Colonic mucosa (tissue), 4 donors: ENCODE measurements at places on chromosomes 3 and 15. TPM values are rescaled to one million over a fixed set of nuclear protein-coding genes. Genes with fewer than 3 reads are reported as not detected.
A peak's percentile ranks its signal among the peaks of the same experiment; 100 is the strongest.

The RTF1 gene
- 28.7 TPM for total RNA-seq

DNA sequence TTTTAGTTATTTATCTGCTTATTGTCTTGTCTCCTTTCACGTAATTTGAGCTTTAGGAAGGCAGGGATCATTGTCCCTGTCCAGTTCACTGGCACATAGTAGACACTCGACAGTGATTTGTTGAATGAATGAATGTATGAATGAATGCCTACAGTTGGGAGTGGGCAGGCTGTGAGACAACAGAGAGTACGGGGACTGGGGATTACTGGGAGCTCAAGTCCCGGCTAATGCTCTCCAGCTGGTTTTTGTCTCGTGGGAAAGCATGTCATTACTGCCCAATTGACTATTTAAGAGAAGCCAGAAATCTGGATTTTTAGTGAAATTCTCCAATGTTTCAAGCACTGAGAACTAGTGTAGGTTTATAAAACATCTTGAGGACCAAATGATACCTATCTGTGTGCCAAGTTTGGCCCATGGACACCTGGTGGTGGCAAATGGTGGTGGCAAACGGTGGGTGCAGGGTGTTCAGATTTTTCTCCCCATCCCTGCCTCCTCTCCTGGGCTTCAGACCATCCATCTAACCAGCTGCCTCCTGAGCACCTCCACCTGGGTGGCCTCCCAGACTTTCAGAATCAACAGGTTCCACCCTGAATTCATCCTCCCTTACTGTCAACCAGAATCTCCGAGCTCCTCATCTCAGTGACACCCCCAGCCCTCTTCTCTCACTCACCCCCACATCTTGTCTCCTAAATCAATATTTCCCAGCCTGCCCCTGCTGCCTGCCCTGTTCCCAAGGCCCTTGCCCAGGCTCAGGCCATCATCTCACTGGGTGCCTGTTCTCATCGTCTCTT lies 36.2 kb upstream of the TRH start:
- no peak overlapping the region for H3K4me3 ChIP-seq
- no peak overlapping the region for H3K27ac ChIP-seq
- no peaks in the 10 kb centered on the region for H3K36me3 ChIP-seq
- H3K4me1 ChIP-seq = no peaks in the 10 kb centered on the region
- no peak for DNase-seq

DNA sequence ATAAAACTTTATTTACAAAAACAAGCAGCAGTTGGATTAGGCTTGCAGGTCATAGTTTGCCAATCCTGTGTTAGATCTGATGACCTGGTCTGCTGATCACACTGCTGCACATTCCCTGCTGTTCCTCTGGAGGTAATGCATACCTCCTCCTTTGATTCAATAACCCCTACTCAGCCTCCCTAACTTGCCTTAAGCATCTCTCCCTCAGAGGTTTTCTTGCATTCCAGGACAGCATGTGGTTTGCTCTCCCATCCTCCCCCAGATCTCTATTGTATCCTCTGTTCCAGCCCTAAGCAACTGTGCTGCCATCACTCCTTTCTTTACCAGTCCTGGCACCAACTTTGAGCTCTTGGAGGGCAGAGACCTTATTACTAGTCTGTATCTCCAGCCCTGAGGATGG lies 63.4 kb downstream of the CACNA2D3 start:
- H3K4me3 ChIP-seq = no peak overlapping the region
- H3K27me3 ChIP-seq = no peaks in the 10 kb centered on the region
- DNase-seq = no peak
- no peak overlapping the region for H3K27ac ChIP-seq

DNA sequence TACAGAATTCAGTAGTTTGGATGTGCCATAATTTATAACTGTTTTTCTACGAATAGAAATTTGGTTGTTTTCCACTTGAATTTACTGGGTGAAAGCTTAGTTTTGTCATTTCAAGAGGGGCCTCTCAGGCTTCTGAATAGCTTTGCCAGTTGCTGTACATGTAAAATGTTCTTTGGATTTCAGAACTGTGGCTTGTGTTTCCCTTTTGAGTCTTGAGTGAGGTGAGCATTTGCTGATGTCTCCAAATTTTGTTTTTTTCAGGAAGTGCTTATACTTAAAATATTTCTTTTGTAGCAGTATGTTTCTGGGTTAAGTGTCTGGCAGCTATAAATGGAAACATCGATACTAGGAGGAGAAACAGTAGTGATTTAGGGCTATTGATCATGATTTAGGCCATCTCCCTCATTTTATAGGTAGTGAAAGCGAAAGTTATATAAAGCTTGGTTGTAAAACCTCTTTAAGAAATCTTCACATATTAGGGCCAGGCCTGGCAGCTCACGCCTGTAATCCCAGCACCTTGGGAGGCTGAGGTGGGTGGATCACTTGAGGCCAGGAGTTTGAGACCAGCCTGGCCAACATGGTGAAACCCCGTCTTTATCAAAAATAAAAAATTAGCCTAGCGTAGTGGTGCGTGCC lies 9.2 kb upstream of the TRAK1 start:
- peaks cover 16% of the 10 kb centered on the region for H3K4me1 ChIP-seq
- no peak for DNase-seq
- peak overlapping the region; percentile 63 for H3K27ac ChIP-seq
- H3K27me3 ChIP-seq = no peaks in the 10 kb centered on the region
- no peaks in the 10 kb centered on the region for H3K36me3 ChIP-seq

The GPR62 gene
- total RNA-seq = not detected

The UPK1B gene
- not detected for total RNA-seq

The CYP1A1 gene
- not detected for total RNA-seq

DNA sequence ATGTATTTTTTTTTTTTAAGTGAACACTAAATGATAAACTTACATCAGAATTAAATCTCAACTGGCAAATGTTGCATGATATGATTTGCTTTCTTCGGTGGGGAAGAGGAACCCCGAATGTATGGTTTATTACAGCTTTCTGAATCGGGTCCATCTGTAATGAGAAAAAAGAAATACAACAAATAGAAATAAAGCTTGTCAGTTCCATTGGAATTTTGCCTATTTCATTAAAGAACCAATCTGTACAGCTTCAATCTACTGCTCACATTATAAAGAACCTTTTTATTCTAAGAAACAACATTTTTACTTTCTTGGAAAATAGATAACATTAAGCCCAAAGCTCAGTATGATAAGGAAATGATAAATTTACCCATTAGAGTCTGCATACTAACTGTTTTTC lies 186.5 kb downstream of the ZNF385D start:
- H3K4me1 ChIP-seq = no peaks in the 10 kb centered on the region
- H3K36me3 ChIP-seq = no peaks in the 10 kb centered on the region
- H3K27ac ChIP-seq = no peak overlapping the region
- H3K4me3 ChIP-seq = no peak overlapping the region

The ETV5 gene
- 3.1 TPM for total RNA-seq

DNA sequence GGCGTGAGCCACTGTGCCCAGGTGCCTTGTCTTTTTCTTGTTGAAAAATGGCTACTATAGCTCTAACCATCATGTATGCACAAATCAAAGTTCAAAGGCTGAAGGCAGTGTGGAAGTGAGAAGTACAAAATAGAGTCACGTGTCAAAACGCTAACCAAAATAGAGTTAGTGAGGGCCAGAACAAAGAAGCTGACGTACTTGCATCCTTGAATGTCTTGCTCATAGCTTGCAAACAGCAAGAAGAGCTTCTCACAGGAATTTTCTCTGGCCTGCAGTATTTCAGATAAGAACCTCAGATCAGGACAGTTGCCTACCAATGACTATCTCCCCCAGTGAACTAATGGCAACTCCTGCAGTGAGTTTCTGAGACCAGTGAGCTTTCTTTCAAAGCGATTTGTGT lies 713.5 kb downstream of the GRM7 start:
- no peak for DNase-seq
- H3K4me1 ChIP-seq = no peaks in the 10 kb centered on the region
- H3K36me3 ChIP-seq = no peaks in the 10 kb centered on the region
- H3K27me3 ChIP-seq = no peaks in the 10 kb centered on the region
- H3K27ac ChIP-seq = no peak overlapping the region

The APPL1 gene
- total RNA-seq = 34.9 TPM

GRCh38 chr15:52054381-52054780 lies 35.4 kb downstream of the MAPK6 start:
- no peak overlapping the region for H3K27ac ChIP-seq
- H3K4me3 ChIP-seq = no peak overlapping the region
- H3K27me3 ChIP-seq = no peaks in the 10 kb centered on the region
- no peaks in the 10 kb centered on the region for H3K4me1 ChIP-seq
- no peak for DNase-seq

The PTH1R gene
- 0.69 TPM for total RNA-seq

The NSUN3 gene
- total RNA-seq = 17.2 TPM

The SHF gene
- total RNA-seq = 8.7 TPM

The FBXL22 gene
- 2.1 TPM for total RNA-seq

GRCh38 chr15:63294359-63294758 lies 17.0 kb downstream of the APH1B start:
- H3K36me3 ChIP-seq = no peaks in the 10 kb centered on the region
- DNase-seq = no peak
- H3K4me3 ChIP-seq = no peak overlapping the region
- H3K27ac ChIP-seq = no peak overlapping the region
- H3K4me1 ChIP-seq = peaks cover 4% of the 10 kb centered on the region

DNA sequence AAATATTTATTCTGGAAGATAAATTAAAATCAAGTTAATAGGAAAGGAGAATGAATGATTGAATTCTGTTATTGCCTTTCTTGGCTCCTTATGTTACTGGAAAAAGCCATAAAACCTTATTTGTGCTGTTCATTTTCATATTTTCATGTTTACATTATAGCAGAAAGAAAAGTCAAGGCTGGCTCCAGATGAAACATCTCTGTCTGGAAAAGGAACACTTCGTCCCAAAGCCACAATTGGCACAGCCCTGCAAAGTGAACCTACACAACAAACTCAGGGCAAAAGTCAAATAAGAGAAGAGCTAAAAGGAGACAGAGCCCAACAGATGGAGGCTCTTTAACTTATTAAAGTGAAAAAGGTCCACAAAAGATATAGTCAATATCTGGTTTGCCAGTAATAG lies 73.4 kb downstream of the GTPBP8 start:
- no peak overlapping the region for H3K4me3 ChIP-seq
- no peaks in the 10 kb centered on the region for H3K27me3 ChIP-seq

GRCh38 chr3:141410408-141410807 lies 42.1 kb downstream of the ZBTB38 start:
- peak; percentile 48 for DNase-seq
- peak overlapping the region; percentile 85 for H3K27ac ChIP-seq
- H3K27me3 ChIP-seq = no peaks in the 10 kb centered on the region
- peaks cover 29% of the 10 kb centered on the region for H3K4me1 ChIP-seq
- H3K36me3 ChIP-seq = no peaks in the 10 kb centered on the region

DNA sequence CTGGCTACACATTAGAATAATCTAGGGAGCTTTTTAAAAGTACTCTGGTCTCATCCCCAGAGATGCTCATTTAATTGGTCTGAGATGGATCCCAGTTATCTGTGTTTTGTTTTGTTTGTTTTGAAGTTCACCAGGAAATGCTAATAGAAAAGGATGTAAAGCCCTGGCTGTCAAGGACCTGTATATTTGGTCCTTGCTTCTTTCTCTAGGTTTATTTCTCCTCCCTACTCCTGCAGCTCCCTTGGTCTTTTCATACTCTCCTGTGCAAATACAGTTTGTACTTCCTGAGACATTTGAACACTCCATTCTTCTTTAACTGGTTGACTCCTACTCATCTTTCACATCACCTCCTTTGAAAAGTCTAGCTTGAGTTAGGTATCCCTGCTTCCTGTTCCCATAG lies 3.3 kb downstream of the PIK3CA start:
- no peaks in the 10 kb centered on the region for H3K4me1 ChIP-seq
- no peak overlapping the region for H3K27ac ChIP-seq
- DNase-seq = no peak
- H3K4me3 ChIP-seq = no peak overlapping the region
- H3K27me3 ChIP-seq = no peaks in the 10 kb centered on the region
- no peaks in the 10 kb centered on the region for H3K36me3 ChIP-seq

The TXNRD3 gene
- 3.6 TPM for total RNA-seq

GRCh38 chr3:181700168-181701087 lies 11.3 kb upstream of the SOX2 start:
- no peak overlapping the region for H3K4me3 ChIP-seq
- H3K4me1 ChIP-seq = peaks cover 3% of the 10 kb centered on the region
- H3K36me3 ChIP-seq = no peaks in the 10 kb centered on the region
- H3K27me3 ChIP-seq = peaks cover 90% of the 10 kb centered on the region
- H3K27ac ChIP-seq = no peak overlapping the region

DNA sequence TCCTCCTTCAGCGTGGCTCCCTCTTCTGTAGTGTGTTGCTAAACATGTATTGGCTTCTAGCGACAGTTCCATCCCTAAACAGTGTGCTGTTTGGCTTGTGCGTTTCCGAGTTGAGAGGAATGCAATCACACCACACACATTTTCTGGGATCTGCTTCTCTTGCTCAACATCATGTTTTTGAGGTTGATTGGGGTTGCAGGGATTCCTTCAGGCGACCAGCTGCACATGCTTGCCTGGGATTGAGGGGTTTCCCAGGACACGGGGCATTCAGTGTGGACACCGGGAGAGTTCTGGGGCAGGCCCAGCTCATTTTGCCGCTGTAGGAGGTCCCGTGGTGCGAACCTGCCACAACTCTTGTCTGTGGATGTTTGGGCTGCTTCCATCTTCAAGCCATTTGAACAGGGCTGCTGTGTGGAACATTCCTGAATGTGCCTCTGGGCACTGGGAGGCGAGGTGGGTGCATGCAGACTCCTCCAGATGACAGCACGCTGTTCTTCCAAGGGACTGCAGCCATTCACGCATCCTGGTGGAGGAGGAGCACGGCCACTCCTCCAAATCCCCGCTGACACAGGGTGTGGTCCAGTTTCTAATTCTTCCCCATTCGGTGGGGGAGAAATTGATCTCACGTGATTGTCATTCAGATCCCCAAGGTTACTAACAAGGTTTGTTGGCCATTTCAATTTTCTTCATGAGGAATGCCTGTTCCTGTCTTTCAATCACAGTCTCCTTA lies 82.8 kb downstream of the PLXNA1 start:
- DNase-seq = no peak
- no peak overlapping the region for H3K27ac ChIP-seq
- H3K36me3 ChIP-seq = no peaks in the 10 kb centered on the region
- no peaks in the 10 kb centered on the region for H3K4me1 ChIP-seq

The CMTM7 gene
- 5.9 TPM for total RNA-seq

The CEP19 gene
- total RNA-seq = 0.89 TPM

- H3K4me1 ChIP-seq = no peaks in the 10 kb centered on the region
- H3K4me3 ChIP-seq = peak overlapping the region; percentile 34
- no peaks in the 10 kb centered on the region for H3K36me3 ChIP-seq
- H3K27ac ChIP-seq = peak overlapping the region; percentile 93
- peak; percentile 79 for DNase-seq
Measured at GRCh38 chr3:157119369-157119951, 40.5 kb downstream of the CCNL1 start.

DNA sequence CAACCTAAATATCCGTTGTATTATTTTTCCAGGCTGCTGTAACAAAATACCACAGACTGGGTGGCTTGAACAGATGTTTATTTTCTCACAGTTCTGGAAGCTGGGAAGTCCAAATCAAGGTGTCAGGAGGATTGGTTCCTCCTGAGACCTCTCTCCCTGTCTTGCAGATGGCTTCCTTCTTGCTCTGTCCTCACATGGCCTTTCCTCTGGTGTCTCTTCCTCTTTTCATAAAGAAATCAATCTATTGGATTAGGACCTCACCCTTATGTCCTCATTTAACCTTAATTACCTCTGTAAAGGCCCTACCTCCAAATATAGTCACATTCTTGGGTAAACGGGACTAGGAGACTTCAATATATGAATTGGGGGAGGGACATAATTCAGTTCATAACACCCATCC lies 89.2 kb upstream of the PLCL2 start:
- H3K27ac ChIP-seq = no peak overlapping the region
- H3K27me3 ChIP-seq = no peaks in the 10 kb centered on the region
- H3K36me3 ChIP-seq = no peaks in the 10 kb centered on the region
- H3K4me3 ChIP-seq = no peak overlapping the region

The FETUB gene
- 0.27 TPM for total RNA-seq

The IQCF5 gene
- not detected for total RNA-seq

GRCh38 chr3:172600644-172601065 lies 77.4 kb upstream of the TNFSF10 start:
- no peak overlapping the region for H3K4me3 ChIP-seq
- no peaks in the 10 kb centered on the region for H3K27me3 ChIP-seq
- H3K4me1 ChIP-seq = no peaks in the 10 kb centered on the region
- no peaks in the 10 kb centered on the region for H3K36me3 ChIP-seq
- no peak for DNase-seq

The ATP13A5 gene
- total RNA-seq = 0.37 TPM
